Prostate gland (tissue), 2 donors: ENCODE measurements at places on chromosomes 13 and 19. TPM values are rescaled to one million over a fixed set of nuclear protein-coding genes. Genes with fewer than 3 reads are reported as not detected.
A peak's percentile ranks its signal among the peaks of the same experiment; 100 is the strongest.

Gene POU2F2
- total RNA-seq = 3.4 TPM

DNA sequence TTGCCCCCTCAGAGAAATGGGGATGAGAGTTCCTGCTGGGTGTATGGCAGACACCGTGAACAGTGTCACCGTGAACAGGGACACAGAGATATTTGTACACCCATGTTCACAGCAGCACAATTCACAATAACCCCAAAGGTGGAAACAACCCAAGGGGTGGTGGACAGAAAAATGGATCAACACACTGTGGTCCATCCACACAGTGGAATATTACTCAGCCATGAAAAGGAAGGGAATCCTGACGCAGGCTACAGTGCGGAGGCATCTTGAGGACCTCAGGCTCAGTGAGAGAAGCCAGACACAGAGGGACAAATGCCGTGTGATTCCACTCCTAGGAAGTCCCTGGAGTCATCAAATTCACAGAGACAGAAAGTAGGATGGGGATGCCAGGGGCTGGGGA lies 7.6 kb upstream of the CELF5 start:
- H3K4me1 ChIP-seq = no peaks in the 10 kb centered on the region
- H3K27ac ChIP-seq = no peak overlapping the region
- H3K4me3 ChIP-seq = no peak overlapping the region
- DNase-seq = no peak

GRCh38 chr19:42345191-42345812 lies 19.9 kb downstream of the MEGF8 start:
- no peaks in the 10 kb centered on the region for H3K27me3 ChIP-seq
- no peak for DNase-seq
- no peaks in the 10 kb centered on the region for H3K4me1 ChIP-seq
- H3K36me3 ChIP-seq = no peaks in the 10 kb centered on the region

Gene STARD13
- total RNA-seq = 27.4 TPM

DNA sequence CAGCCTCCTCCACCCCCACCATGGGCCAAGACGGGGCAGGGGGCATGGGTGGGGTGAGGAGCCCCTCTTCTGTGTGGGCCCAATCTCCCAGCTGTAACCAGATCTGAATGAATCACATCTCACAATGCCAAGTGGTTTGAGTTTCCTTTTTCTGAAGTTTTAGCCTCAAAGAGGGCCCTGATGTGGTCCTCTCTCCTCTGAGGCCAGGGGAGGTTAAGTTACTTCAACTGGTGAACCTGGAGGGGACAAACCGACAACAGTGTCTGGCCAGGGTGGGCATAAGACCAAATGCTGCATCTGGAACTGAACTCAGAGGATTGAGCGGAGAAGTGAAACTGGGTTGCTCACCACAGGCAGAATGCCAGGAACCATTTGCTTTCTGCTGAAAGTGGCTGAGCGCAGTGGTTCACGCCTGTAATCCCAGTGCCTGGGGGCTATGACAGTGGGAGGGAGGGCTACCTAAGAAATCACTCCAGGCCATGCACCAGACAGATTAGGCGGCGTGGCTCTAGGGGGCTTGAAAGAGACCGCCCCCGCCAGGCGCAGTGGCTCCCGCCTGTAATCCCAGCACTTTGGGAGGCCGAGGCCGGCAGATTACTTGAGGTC lies 15.4 kb upstream of the IRGC start:
- no peaks in the 10 kb centered on the region for H3K36me3 ChIP-seq
- no peak for DNase-seq
- H3K27ac ChIP-seq = peak overlapping the region; percentile 9
- no peaks in the 10 kb centered on the region for H3K27me3 ChIP-seq
- no peaks in the 10 kb centered on the region for H3K4me1 ChIP-seq

DNA sequence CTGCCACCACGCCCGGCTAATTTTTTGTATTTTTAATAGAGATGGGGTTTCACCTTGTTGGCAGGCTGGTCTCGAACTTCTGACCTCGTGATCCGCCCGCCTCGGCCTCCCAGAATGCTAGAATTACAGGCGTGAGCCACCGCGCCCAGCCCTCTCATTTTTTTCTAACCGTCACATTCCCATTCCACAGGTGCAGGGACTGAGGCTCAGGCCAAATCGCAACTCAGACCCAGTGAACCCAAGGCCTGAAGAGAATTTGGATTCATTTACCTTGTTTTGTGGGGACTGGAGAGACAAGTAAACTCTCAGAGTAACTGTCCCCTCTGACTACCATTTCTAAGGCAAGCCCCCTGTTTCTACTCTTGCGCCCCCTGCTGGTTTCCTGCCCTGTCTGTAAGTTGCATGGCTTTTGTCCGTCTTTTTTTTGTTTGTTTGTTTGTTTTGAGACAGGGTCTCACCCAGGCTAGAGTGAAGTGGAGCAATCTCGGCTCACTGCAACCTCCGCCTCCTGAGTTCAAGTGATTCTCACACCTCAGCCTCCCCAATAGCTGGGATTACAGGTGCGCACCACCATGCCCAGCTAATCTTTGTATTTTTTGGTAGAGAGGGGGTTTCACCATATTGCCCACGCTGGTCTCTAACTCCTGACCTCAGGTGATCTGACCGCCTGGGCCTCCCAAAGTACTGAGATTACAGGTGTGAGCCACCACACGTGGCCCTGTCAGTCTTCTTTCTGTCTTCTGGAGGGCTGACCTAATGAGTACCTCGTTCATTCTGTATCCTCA lies 2.3 kb upstream of the STRN4 start:
- H3K4me3 ChIP-seq = no peak overlapping the region
- peaks cover 5% of the 10 kb centered on the region for H3K4me1 ChIP-seq
- DNase-seq = no peak
- no peaks in the 10 kb centered on the region for H3K36me3 ChIP-seq

Gene PNKP
- total RNA-seq = 128 TPM

Gene VSTM1
- not detected for total RNA-seq

- no peak for DNase-seq
- H3K27ac ChIP-seq = no peak overlapping the region
- H3K36me3 ChIP-seq = no peaks in the 10 kb centered on the region
- H3K27me3 ChIP-seq = no peaks in the 10 kb centered on the region
- H3K4me3 ChIP-seq = no peak overlapping the region
Observed at GRCh38 chr13:26601669-26602068, 44.2 kb downstream of the WASF3 start.

DNA sequence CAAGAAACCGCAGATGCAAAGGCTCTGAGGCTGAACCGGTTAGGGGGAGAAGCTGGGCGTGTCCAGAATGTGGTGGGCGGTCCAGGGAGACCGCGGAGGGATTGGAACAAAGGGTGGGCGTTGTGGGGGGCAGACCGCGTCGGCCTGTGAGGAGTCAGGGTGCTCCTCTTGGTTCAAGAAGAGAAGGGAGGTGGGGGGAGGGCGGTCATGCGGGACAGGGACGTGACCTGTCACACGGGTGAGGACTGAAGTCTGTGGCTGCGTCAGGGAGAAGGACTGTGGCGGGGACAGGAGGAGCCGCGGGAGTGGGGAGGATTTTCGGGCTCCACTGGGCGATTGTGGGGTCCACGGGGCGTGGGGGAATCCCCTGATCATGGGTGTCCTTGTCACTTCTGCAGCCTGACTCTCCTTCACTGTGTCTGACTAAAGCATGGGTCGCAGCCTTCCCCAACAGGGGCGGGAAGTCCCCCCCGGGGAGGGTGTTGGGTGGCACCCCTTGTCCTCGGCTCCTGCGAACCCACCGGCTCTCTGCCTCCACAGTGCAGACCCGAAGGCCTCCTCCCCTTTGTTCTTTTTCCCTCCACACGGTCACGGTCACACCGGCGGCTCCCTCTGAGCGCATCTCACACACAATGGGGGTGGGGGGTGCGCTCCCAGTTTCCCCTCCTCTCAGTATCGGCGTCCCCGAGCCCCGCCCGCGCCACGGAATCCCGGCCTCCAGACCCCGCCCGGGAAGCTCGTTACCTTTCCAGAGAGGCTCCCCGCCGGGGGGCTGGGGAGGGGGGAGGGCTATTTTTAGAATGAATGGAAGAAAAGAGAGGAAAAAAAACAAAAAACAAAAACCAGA lies 16.4 kb upstream of the KCNN1 start:
- H3K36me3 ChIP-seq = no peaks in the 10 kb centered on the region
- H3K27me3 ChIP-seq = peaks cover 18% of the 10 kb centered on the region
- no peak overlapping the region for H3K4me3 ChIP-seq
- no peaks in the 10 kb centered on the region for H3K4me1 ChIP-seq
- DNase-seq = no peak
- H3K27ac ChIP-seq = no peak overlapping the region

DNA sequence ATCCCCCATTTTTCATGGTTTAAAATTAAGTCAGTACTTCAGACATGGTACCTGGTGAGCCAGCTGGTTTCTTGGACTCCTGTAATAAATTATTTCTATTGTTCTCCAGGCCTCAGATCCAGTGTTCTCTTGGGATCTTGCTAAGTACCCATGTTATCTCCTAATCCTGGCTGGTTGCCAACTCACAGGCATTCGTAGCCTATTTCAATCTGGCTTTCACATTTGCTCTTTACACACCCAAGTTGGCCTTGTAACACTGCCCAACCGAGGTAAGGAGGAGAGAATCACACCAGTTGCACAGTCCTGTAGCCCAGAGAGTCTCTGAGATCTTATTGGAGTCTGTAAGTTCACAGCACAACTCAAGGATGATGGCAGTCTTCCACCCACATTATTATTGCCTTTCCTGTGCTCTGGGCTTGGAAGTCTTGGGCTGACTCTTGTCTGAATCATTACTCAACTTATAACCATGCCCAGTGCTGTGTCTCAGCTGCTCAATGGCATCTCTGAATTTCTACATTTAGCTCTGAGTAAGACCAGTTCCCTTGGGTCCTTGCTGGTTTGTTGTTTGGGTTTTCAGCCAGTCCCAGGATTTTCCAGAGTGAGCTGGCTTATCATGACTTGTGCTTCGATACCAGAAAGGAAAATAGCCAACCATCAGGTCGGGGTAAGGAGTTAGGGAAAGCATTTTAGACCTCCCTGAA lies 76.6 kb upstream of the KLF12 start:
- no peak overlapping the region for H3K4me3 ChIP-seq
- DNase-seq = no peak
- no peaks in the 10 kb centered on the region for H3K4me1 ChIP-seq

- no peak for DNase-seq
- no peaks in the 10 kb centered on the region for H3K4me1 ChIP-seq
- H3K36me3 ChIP-seq = no peaks in the 10 kb centered on the region
- H3K4me3 ChIP-seq = no peak overlapping the region
- H3K27me3 ChIP-seq = no peaks in the 10 kb centered on the region
Observed at GRCh38 chr13:78045916-78046315, 127.3 kb upstream of the EDNRB start.

DNA sequence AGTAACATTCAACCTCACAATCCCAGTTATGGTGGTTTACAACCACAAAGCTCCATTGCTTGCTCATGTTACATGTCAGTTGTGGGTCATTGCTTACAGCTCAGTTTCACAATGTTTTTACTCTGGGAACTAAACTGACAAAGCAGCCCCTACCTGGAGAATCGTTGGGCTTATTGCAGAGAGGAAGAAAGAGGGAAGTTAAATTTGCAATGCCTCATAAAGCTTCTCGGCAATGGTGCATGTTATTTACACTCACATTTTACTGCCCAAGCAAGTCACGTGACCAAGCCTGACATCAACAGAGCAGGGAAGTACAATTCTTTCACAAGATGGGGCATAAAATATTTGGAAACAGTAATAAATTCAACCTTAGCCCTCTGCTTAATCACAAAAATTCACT lies 441.6 kb downstream of the TDRD3 start:
- DNase-seq = peak; percentile 9
- no peak overlapping the region for H3K27ac ChIP-seq
- H3K27me3 ChIP-seq = no peaks in the 10 kb centered on the region
- H3K36me3 ChIP-seq = no peaks in the 10 kb centered on the region

Gene SLC15A1
- 1.3 TPM for total RNA-seq

DNA sequence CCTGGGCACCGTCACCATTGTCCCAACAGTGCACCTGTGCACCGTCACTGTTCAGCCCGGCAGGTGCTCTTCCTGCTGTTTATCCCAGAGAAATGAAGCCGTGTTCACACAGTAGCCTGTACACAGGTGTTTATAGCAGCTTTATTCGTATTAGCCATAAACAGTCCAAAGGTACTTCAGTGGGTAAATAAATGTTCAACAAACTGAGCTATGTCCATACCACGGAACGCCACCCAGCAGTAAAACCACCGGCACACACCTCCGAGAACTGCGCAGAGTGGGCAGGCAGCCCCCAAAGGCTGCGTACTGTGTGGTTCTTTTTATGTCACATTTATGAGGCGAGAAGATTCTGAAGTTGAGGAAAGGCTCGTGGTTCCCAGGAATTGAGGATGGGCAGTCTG lies 44.9 kb upstream of the DCUN1D2 start:
- no peaks in the 10 kb centered on the region for H3K4me1 ChIP-seq
- no peaks in the 10 kb centered on the region for H3K27me3 ChIP-seq
- H3K27ac ChIP-seq = no peak overlapping the region
- no peak overlapping the region for H3K4me3 ChIP-seq
- H3K36me3 ChIP-seq = no peaks in the 10 kb centered on the region

Gene ZIC5
- 0.45 TPM for total RNA-seq

- no peak for DNase-seq
- H3K4me1 ChIP-seq = no peaks in the 10 kb centered on the region
- H3K4me3 ChIP-seq = no peak overlapping the region
- H3K27ac ChIP-seq = no peak overlapping the region
Observed at GRCh38 chr13:23505007-23505406, 65.2 kb upstream of the TNFRSF19 start.

Gene LGALS14
- total RNA-seq = not detected
